Activated CD4-positive, alpha-beta T cell treated with anti-CD3 and anti-CD28 coated beads for 1 hour (primary cell): ENCODE measurements at places on chromosomes 2 and 18.

DNA sequence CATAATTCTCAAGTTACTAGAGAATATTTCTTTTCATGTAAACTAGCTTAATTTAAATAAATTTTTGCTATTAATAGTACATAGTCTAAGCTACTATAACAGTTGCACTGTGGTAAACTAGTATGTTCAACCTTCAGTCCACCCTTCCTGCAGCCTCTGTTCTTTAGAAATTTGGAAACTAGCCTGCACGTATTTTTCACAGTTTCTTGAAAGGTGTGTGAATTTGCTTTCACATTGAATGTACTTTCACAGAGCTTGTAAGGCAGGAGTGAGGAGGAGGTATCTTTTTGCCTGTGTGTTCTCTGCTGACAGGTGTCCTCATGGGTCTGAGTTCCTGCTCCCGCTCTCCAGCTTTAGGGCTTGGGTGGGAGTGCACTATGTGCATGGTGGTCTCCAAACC, 117.5 kb downstream of the ATP9B start:
- no peak for DNase-seq

DNA sequence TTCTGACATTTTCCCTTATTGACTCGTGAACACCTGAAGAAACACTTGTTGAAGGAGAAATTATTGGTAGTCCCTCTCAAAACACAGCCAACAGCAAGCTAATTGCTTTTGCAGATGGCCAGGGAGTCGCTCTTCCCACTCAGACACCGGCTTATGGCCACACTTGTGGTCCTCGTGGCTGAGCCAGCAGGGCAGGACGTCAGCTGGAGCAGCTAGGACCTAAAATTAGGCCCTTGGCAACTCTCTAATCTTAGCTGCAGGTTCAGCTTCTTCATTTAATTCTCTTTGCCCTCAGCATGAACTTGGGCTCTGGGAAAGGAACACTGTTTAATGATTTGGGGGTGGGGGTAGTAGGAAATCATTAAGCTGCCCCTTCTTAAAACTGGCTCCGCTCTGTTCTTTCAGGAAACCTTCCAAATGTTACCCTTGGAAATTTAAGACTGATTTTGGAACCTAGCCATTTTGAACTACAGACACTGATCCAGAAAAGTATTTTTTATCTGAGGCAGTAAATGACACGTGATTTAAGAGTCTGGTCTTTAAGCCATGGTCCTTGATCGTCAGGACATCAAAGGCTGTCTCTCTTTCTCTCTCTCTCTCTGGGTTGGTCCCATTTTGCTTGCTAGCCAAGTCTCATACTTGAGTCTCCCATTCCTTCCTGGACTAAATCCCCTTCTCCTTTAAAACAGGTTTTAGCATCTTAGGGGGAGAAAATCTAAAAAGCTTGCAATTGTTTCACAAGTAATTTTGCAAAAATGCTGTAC, 77.5 kb downstream of the CDK15 start:
- DNase-seq, result no peak

DNA sequence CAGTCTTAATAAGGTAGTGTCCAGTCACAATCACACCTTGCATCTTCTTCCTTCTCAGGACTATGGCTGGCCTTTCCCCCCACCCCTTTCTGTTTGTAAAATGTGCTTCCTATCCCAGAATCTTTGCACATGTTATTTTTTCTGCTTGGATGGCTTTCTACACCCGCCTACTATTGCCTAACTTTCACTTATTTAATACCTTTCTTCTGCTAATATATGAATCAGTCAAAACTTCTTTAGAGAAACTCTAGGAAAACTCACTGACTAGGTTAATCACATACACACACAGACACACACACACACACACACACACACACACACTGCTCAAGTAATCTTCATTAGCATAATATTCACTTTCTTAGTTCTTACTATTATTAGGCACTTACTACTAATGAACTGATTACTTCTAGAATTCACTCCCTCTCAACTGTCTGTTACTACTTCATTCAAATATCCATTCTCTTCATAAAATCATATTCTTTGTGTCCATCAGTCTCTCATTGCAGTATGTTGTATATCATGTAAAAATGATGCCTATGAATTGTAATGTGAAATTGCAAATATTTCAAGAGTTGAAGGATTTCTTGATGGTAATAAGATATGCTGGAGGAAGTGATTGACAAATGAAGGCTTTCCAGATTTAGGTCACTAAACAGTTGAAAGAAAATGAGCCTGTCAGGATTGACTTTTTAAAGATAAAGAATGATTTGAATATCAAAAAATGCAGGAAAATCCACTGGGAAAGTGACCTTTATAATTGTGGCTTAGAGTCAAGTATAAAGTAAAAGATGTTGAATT, 51.2 kb downstream of the CLIP4 start:
- no peak for DNase-seq

GRCh38 chr2:129885735-129886134, 93.7 kb upstream of the RAB6C start:
- no peak for DNase-seq

DNA sequence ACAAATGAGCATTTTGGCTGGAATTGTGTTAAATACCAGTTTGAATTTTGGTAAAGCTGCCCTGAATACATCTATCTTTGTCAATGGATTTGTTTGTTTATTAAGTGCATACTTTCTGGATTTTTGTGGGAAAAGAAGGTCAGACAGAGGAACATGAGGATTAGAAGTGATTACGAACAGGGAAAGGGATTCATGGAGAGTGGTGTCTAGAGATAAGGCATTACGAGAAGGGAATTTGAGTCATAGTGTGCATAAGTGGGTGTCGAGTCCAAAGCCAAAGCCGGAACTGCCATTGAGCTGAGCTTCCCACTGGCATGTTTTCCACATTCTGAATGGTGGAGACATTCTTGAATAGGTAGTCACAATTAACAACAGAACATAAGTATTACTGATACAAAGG, 68.9 kb upstream of the EFEMP1 start:
- DNase-seq, result no peak

GRCh38 chr2:98505311-98505808, 60.7 kb downstream of the INPP4A start:
- no peak for DNase-seq
